ENCODE measurements at places on chromosomes 4 and X. TPM values are rescaled to one million over a fixed set of nuclear protein-coding genes. Genes with fewer than 3 reads are reported as not detected.

The IL21 gene
- not detected for total RNA-seq

The ARHGAP36 gene
- 0.41 TPM for total RNA-seq

The BEX5 gene
- 55.4 TPM for total RNA-seq

The TCP11X2 gene
- not detected for total RNA-seq

The REPS2 gene
- 31.4 TPM for total RNA-seq

The RAB39B gene
- 30.6 TPM for total RNA-seq

The L1CAM gene
- 101 TPM for total RNA-seq

The DMP1 gene
- total RNA-seq: not detected

The SCARB2 gene
- 263 TPM for total RNA-seq

The NPY2R gene
- 12.6 TPM for total RNA-seq

The GNRHR gene
- not detected for total RNA-seq

The CD38 gene
- total RNA-seq: 1.6 TPM

The SOWAHB gene
- 2.9 TPM for total RNA-seq

The CNGA1 gene
- 0.41 TPM for total RNA-seq

The TMEM150C gene
- total RNA-seq: 74.2 TPM

The SRP72 gene
- 51.4 TPM for total RNA-seq

The RWDD4 gene
- total RNA-seq: 21.2 TPM

The TBX22 gene
- total RNA-seq: under 0.01 TPM

The GPR173 gene
- 21.2 TPM for total RNA-seq

The PABPC4L gene
- 1.2 TPM for total RNA-seq

The KLB gene
- total RNA-seq: under 0.01 TPM

The TCEAL6 gene
- 9.4 TPM for total RNA-seq

The SHISA3 gene
- under 0.01 TPM for total RNA-seq

The SMR3A gene
- not detected for total RNA-seq

The KCTD8 gene
- total RNA-seq: 2.4 TPM

The GAGE12E gene
- total RNA-seq: not detected

The HAND2 gene
- total RNA-seq: not detected

The HTR2C gene
- 11.0 TPM for total RNA-seq

The PDGFRA gene
- 64.0 TPM for total RNA-seq

The COX7B2 gene
- total RNA-seq: not detected

The ELK1 gene
- 17.5 TPM for total RNA-seq

The ZDHHC15 gene
- total RNA-seq: 14.3 TPM

The CNGA2 gene
- not detected for total RNA-seq

The CSAG2 gene
- not detected for total RNA-seq

The SERTM2 gene
- total RNA-seq: under 0.01 TPM

The AKAP4 gene
- not detected for total RNA-seq

The BST1 gene
- total RNA-seq: 4.5 TPM

The TLR8 gene
- under 0.01 TPM for total RNA-seq

The C4orf54 gene
- total RNA-seq: under 0.01 TPM

The DCLK2 gene
- total RNA-seq: 75.4 TPM

The DCK gene
- total RNA-seq: 140 TPM

The FAM47E gene
- total RNA-seq: 4.1 TPM

The WWC2 gene
- 13.5 TPM for total RNA-seq

The CT45A10 gene
- total RNA-seq: not detected

The CITED1 gene
- 7.3 TPM for total RNA-seq

The AMELX gene
- total RNA-seq: not detected

The GPM6B gene
- total RNA-seq: 380 TPM

The SLC49A3 gene
- total RNA-seq: 0.82 TPM

The RHOH gene
- 0.41 TPM for total RNA-seq
